ENCODE measurements at places on chromosomes 12 and 14.

DNA sequence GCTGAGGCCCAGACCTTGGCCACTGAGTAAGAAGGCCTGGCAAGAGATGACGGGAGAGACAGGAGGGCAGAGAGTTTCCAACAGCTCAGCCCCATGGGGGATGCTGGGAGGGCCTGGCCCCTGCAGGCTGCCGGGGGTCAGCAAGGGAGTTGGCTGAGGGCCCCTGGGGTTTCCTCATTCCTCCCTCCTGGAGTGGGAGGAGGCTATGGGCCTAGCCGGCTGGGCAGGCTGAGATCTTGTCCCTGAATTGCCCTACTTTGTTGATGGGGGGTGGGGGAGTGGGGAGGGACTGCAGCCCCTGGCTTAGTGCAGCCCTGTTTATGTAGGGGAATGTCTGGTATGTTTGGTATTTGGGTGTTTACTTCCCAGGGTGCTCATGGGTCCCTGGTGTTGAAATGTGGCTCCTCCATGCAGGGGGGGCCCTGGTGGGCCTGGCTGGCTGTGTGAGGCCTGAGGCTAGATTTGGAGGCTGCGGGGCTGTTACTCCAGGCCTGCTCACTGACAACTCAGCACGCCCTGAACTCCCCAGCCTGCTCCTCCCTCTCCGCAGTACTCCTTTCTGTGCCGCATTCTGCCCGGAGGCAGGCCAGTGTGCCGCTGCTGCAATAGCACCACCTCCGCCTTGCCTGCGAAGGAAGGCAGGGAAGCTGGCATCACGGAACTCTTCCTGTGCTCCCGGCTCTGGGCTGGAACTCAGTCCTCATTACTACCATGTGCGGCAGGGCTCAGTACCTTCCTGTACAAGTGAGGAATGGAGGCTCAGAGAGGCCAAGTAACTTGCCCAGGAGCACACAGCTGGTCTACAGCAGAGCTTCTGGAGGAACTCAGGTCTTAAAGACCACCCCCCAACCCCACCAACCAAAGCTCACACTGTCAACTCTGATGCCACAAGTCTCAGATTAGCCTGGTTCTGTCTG, 25.3 kb downstream of the JDP2 start:
- peak; percentile 87 for DNase-seq

DNA sequence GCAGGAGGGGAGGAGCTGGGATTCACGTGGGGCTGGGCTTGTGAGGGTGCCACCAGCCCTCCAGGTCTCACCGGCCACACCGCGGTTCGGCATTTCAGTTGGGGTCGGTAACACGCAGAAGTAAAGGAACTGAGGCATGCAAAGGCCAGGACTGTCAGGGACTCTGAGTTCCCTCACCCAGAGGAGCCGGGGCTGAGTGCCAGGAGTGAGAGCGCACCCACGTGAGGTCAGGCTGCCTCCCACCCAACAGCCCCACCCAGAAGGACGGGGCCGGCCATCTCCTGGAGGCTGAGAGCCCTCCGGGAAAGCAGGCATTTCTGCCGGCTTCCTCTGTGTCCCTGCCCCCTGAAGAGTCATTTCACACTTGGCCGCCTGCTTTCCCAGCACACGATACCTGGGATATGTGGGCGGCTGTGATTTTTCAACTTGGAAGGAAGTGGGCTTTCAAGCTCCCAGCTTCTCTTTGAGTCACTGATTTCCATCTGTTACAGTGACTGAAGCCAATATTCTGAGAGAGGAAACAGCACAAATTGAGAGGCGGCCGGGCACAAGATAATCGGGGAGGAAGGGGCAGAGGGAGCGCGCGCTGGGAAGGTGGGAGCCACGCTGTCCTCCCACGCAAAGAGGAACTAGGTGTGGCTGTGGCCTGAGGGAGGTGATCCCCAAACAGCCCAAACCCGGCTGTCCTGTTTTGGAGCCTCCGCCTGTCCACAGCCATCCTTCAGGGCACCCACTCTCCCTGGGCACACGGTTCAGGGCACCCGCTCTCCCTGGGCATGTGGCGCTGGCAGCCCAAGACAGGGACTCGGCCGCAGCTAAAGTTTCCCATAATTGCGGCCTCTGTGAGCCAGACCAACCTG, 19.0 kb downstream of the GALNT9 start:
- no peak for DNase-seq

GRCh38 chr14:30621354-30621939, 672 bp upstream of the SCFD1 start:
- DNase-seq: peak; percentile 29

DNA sequence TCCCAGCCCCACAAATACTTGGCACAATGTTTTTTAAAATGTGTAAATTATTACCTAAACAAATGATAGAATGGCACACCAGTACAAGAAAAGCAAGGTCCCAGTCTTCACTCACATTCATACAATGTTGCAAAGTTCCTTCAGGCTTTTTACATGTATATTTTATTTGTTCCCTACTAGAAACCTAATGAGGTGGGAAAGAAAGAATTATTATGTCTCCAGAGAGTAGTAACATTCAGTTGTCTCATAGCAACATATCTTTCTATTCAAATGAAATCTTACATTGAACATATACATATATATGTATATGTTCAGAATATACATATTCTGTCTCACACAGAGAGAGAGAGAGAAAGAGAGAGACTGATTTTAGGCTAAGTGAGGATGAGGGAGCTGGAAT, 85.2 kb downstream of the PLCZ1 start:
- DNase-seq: no peak

DNA sequence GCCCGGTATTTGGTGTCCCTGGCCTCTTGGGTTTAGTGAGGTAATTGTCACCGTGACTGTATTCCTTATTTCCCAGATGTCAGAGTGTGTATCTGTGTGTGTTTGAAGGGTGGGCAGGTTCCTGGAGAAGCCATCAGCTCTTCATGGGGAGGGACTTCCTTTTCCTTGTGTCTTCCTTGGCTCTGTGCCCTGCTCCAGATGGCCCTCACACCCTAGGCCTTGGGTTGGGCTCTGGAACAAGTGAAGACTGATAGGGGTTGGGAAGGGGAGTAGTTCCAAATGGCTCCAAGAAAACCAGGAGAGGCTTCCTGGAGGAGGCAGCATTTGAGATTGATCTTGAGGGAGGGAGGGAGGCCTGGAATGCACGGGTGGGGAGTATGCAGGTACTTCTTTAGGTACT, 43.8 kb upstream of the PRIMA1 start:
- DNase-seq: no peak

DNA sequence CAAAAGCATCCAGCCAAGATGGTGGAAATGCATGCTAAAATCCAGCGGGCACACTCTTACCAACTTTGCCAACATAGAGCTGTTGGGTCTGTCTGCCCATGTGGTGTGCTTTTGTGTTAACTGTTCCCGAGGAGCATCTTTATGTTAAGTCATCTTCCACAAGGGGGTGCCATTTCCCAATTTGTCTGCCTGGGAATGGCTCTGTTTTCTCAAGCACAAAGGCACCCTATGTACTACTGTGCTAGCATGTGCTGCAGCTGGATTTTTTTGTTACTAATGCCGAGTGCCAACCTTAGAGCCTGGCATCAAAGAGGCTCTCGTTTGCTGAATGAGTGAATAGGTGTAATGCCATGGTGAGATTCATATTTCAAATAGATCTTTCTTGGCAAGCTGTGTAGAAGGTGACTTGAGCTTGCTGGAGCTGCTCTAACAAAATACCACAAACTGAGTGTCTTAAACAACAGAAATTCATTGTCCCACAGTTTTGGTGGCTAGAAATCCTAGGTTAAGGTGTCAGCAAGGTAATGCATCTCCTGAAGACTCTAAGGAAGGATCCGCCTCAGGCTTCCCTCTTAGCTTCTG, 74.3 kb downstream of the TRHDE start:
- DNase-seq: peak; percentile 67

- no peak for DNase-seq
Measured at GRCh38 chr12:62331306-62331705, 71.1 kb downstream of the USP15 start.

GRCh38 chr12:31899109-31899508, 60.1 kb upstream of the RESF1 start:
- no peak for DNase-seq

DNA sequence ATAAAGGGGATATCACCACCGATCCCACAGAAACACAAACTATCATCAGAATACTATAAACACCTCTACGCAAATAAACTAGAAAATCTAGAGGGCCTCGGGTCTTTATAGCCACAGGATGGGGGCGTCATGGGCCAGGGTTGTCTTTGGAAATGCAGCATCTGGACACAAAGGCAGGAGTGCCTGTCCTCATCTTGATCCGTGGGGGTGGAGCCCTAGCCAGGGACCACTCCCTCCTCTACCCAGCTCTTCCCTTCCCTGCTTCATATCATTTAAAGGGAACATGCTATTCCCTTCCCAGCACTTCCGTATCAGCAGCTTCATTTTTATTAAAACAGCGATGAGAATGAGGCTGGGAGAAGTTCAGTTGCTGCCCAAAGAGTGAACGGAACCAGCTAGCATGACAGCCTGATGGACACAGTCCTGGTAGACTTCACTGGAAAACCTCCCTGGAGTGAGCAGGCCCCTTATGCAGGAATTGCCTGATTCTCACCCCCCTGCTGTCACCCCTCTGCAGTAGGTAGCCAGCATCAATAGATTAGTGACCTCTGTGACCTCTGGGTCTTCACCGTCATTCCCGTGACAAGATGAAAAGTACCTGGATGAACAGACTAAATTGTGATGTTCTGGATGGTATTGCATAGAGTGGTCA, 251.4 kb upstream of the RGS6 start:
- DNase-seq: no peak

DNA sequence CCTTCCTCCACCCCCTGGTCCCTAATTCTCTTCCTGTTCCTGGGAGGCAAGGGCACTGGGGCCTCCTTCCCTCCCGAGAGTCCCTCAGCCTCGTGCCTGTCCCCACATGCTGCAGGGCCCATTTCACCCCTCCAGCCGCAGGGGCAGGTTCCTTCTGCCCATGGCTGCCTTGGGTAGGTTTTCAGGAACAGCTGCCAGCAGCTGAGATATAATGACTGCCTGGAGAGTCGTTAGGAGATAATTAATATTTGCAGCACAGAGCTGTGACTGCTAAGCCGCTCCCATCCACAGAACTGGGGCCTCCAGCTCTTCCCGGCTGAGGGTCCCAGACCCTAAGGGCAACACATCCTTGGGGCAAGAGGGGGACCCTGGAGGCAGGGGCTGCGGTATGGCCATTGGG, 211.9 kb upstream of the LHX5 start:
- DNase-seq: no peak

DNA sequence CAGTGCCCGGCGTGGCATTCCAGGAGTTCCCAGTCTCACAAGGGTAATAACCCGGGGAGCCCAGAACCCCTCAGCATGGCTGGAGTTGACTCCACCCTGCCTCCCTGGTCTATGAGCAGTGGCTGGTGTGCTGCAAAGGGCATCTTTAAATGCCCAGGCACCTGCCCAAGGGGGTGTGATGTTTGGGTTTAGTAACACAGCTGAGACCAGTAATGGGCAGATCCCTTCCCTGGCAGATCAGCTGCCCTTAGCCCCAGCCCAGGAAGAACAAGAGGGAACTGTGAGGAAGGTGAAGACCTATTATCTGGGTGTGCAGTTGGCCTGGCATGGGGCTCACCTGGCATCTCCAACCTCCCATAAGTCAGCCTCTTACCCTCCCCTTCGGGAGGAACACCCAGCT, 35.9 kb downstream of the RBM19 start:
- DNase-seq: no peak

- no peak for DNase-seq
Measured at GRCh38 chr14:71467361-71467811, 464.8 kb upstream of the RGS6 start.

- no peak for DNase-seq
Measured at GRCh38 chr14:89807151-89807550, 147.4 kb downstream of the EFCAB11 start.

DNA sequence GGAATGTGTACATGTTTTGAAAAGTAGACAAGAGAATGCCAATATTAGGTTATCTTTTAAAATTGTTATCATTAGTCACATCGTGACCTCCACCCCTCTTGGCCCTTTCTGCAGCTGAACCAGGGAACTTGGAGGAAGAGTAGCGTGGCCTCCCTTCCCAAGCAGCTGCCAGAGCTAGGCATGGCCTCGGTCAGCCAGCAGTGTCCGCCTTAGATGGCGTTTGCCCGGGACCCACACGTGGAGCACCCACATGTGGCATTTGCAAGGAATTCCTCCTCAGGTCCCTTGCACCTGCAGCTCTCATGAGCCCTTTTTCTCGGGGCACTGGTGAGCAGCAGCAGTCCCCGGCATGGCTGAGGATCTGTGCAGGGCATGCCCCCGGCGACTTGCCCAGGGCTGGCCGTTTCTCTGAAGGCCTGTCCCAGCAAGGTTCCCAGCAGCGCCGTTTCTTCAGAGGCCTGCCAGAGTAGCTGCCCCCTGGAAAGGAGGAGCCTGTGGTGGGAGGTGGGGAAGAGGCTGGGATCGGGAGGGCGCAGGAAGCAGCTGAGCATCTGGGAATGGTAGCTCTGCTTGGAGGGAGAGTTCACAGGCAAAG, 10.8 kb downstream of the JDP2 start:
- DNase-seq: no peak

DNA sequence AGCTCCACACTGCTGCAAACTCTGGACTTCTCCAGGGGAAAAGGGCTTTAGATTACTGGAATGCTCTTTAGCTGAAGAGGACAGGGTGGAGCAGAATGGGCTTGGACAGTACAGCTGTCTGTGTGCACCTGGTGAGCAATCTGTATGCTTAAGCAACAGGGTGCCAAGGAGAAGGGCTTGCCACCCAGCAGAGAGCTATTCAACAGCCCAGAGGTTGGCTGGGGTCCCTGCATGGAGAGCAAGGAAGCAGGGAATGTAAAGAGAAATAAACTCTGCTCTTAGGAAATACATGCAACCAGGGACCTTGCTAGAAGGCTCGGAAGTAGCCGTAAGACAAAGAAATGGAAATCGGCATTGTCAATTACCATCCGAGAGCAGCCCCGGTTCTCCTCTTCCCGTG, 53.0 kb upstream of the CORO1C start:
- no peak for DNase-seq

DNA sequence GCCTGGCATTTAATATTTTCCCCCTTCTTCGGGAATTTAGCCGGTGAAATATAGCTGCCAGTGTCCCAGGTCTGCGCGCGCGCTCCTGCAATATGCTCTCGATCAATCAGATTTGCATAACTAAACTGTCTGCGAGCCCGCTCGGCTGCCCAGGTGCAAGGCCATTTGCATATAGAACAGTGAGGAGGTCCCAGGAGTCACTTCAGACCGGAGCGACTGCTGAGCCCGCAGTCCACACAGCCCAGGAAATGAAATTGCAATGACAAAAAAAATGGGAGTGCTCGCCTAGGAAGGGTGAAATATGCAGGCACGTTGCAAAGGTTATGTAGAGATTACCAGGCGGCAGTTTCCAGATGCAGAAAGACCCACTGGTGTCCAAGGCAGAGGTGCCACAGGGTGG, 228.5 kb downstream of the VRK1 start:
- no peak for DNase-seq

GRCh38 chr12:32535288-32535999, 136.1 kb downstream of the FGD4 start:
- peak; percentile 60 for DNase-seq

- peak; percentile 66 for DNase-seq
Measured at GRCh38 chr14:96249029-96249428, 7.0 kb upstream of the BDKRB1 start.
